CD4-positive, alpha-beta T cell treated with Interleukin-2 at 100 ng/mL for 4 hours (primary cell): ENCODE measurements at places on chromosomes 1 and 21.

GRCh38 chr1:201778279-201779065 lies 50.5 kb upstream of the IPO9 start:
- DNase-seq: no peak

DNA sequence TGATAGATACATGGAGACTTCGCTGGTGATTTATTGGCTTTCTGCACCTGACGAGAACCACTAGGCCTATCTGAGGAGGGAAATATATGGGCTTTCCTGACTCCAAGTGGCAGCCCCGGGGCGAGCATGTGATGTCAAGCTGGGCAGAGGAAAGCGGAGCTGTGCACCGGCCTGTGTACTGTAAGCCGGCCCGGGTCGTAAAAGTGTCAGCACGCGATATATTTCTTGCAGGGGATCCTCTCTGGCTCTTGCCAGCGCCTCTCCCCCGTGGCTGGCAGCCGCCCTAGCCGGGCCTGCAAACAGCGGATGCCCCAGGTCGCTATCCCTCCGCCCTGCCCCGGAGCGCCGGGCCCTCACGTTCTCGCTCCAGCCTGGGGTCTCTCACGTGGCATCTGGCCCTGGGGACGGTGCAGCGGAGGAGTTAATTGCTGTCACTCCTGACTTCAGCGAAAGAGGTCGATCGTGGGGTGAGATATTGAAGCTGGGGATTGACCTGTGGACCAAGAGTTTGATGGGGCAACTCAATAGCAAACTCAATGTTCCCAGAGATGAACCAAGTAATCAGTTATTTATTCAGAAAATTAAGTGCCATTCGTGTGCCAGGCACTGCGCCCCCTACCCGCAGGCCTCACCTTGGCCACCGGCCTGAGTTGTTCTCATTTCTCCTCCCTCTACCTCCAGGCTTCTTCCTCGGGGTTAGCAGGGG lies 41.0 kb upstream of the HAO2 start:
- peak; percentile 12 for DNase-seq

DNA sequence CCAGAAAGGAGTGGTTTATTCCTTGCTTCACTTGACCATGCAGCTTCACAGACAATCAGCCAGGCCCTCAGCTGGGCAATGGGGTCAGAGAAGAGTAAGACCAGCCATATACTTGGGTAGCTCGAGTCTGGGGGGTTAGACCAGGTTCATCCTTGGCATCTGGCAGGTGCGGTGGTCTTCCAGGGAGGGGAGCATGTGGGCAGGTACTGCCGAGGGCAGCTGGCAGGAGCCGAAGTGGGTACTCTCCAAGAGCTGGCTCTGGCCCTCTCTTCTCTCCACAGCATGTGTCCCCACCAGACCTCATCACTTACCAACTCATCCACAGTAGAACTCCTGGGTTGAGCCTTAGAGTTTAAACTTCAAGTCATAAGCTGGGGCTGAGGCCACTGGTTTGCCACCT lies 156.8 kb downstream of the FOXD2 start:
- DNase-seq: no peak

GRCh38 chr1:37479255-37480124 lies 5.1 kb downstream of the ZC3H12A start:
- DNase-seq: peak; percentile 94

- no peak for DNase-seq
These were observed 833.3 kb downstream of the USP25 start for GRCh38 chr21:16563116-16563515.

- no peak for DNase-seq
These were observed 3.2 kb downstream of the INKA2 start for GRCh38 chr1:111735858-111736544.

GRCh38 chr1:180631766-180632325 lies at the start of gene XPR1:
Gene XPR1 (plus strand): TSS chr1:180632022. CDS start chr1:180632202, 180 bp downstream.
- DNase-seq: peak; percentile 99

GRCh38 chr1:174990382-174990999 lies 9.3 kb upstream of the CACYBP start:
- DNase-seq: peak; percentile 40

GRCh38 chr1:76408303-76408702 lies 333.8 kb downstream of the ST6GALNAC3 start:
- DNase-seq: no peak

DNA sequence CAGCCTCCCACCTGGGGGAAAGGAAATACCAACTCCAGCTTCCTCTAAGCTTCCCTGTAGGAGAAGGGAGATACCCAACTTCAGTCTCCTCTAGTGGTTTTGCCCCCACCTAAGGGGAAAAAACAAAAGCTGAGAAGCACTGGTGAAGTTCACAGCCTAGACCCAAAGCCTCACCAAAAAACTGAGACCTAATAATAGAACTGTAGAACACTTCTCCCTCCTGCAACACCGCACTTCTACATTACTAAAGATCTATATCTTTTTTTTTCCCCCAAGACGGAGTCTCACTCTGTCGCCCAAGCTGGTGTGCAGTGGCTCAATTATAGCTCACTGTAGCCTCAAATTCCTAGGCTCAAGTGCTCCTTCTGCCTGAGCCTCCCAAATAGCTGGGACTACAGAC lies 43.2 kb downstream of the SLC2A1 start:
- no peak for DNase-seq

- no peak for DNase-seq
These were observed 109.9 kb downstream of the IGSF21 start for GRCh38 chr1:18217398-18218043.

- DNase-seq: no peak
These were observed 88.6 kb downstream of the SELENOF start for GRCh38 chr1:86825319-86825718.

DNA sequence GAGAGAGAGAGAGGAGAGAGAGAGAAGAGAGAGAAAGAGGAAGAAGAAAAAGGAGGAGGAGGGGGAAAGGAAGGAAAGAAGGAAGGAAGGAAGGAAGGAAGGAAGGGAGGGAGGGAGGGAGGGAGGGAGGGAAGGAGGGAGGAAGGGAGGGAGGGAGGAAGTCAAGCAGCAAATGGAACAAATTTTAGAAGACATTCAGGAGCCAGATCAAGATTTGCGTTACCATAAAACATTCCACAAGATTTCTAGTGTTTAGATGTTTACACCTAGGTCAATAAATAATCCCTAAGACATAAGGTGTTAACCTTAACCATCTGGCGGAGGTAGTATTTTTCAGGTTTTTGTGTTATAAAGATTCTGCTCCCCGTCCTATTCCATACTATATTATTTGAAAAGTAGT lies 1320.1 kb upstream of the PRMT6 start:
- no peak for DNase-seq

DNA sequence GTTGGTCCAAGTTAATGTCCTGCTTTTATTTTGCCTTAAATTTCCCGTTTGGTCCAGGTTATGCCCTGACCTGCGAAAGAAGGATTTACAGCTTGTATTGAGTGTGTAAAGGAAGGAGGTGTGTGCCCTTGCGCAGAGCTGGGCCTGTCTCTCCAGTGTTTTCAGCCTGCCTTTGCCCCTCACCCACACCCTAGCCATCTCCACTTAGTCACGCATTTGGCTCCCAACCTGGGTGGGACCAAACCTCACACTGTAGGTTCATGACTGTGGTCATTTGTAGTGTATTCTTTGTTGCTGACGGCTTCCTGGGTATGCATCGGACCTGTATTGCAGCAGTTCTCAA lies 572 bp upstream of the SRSF10 start:
- peak; percentile 27 for DNase-seq

DNA sequence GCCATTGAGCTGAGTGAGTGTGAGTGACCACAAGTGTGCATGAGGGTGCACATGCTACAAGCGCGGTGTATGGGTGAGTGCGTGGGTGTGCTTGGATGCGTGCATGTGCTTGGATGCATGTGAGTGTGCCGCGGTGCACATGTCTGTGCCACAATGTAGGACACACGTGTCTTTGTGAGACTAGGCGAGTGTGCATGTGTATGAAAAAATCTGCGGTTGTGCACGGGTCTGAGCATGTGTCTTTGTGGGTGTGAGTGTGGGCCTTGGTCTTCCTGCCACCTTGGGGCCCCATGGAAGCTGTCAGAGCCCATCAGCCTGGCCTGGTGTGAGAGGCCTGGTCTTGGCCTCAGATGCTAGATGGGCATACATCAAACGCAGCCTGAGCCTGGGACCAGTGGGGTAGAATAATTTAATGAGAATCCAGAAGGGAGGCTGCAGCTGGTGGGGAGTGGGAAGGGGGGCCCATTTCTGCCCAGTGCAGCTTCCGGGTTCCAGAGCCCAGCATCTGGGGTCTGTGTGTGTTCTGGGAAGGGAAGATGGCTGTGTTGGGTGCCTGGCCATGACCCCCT lies 103.9 kb upstream of the SLC2A1 start:
- DNase-seq: no peak

- DNase-seq: no peak
These were observed 140.9 kb upstream of the ETS2 start for GRCh38 chr21:38664841-38665240.

- DNase-seq: no peak
These were observed 38.5 kb downstream of the AGPAT3 start for GRCh38 chr21:43903451-43904091.

GRCh38 chr1:65059930-65060538 lies 88.0 kb upstream of the AK4 start:
- peak; percentile 45 for DNase-seq

DNA sequence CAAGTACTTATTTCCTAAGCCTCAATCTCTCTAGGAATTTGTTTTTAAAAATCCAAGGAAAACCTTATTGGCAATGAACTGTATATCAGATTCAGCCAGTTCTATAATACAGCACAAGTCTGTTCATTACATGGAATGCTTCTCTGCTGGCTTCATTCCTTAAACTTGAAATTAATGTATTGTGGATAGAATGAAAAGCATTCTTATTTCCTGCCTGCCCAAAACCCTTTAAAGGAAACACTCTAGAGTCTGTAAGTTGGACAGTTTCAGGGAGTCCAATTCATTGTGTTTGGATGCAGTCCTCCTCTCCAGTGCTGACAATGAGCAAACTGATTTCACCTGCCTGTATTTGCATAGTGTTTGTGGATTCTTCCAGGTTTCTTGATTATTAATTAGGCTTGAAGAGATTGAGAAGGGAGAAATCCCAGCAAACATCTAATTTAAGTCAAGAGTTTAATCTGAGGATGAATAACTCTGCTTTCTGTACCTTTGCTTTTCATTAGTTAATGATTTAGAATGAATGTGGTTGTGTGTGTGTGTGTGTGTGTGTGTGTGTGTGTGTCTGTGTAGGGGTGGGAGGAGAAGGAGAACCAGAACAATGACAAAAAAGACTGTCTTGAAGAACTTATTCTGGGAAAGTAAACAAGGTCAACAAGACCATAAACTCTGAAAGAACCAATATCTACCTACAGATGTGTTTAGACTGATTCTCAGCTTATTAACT lies 61.2 kb downstream of the CACHD1 start:
- DNase-seq: no peak

GRCh38 chr21:38205940-38206339 lies 50.9 kb upstream of the KCNJ15 start:
- no peak for DNase-seq

- peak; percentile 19 for DNase-seq
These were observed 884 bp downstream of the PHACTR4 start for GRCh38 chr1:28370239-28371009.

DNA sequence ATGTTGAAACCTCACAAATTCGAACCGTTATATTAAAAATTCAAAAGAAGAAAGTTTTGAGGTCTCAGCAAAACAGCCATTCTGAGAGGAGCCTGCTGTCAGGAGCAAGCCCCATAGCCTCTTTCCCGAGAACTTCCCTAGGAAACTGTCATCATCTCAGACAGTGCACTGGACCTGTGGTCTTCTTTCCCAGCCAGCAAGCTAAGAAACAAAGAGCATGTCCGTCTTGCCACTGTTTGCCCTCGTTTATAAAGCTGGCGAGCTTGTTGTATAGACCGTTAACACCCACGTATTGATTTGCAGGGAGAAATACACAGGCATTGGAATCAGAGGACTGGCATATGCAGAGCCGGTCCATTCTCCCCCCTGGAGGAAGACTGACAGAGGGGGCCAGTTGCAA lies 407.0 kb downstream of the NPHP4 start:
- no peak for DNase-seq

DNA sequence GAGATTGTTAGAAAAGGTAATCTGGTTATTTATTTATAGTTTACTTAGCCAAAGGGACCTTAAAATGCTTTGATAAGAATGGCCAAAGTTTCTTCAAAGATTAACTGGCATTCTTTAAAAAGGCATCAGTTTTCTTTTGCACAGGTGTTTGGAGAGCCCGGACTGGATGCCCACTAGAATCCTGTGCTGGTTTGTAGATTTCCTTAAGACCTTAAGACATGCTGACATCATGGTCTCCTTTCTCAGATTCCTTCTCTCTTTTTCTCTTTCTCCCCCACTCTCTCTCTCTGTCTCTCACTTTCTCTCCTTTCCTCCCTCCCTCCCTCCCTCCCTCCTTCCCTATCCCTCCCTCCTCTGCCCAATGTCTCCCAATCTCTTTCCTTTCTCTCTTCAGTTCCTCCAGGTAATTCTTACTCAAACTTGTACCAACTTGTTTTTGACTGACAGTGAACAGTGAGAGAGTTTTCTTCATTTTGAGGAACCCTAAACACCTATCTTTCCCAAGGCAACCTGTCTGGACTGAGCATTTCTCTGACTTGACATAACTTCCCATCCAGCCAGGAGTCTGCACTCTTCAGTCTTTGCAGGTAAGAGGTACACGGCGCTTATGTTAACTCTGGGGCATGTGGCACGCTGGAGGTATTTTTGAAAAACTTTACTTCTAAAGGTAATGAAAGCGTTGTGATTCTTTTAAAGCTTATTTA lies at the start of gene KCNJ15:
KCNJ15 (plus strand) TSS at position 393 of the 704 bp plus-strand sequence. CDS start 42,271 bp downstream, outside the sequence.
- no peak for DNase-seq

- no peak for DNase-seq
These were observed 7.9 kb downstream of the TINAGL1 start for GRCh38 chr1:31583995-31584868.

DNA sequence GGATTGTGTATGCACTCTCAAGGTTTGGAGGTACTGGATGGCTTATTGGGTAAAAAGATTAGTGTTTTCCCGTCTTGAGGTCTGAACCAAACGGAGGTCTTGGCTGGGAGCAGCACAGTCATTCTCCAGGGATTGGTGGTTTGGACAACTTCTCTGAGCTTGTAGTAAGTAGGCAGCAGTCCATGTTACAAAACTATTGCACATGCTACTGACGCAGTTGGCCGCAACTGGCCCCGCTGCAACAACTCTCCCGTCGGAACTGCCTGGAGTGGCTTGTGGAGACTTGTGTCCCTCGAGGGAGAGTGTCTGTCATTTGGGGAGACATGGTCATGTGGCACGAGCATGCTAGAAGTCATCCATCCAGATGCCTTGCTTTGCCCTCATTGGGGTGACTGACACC lies 276.0 kb downstream of the TM2D1 start:
- no peak for DNase-seq
